LNCaP clone FGC (cell line): ENCODE measurements at places on chromosomes 2 and 18.

- DNase-seq, result no peak
Measured at GRCh38 chr2:121362774-121363173, 77.8 kb upstream of the TFCP2L1 start.

- no peak for DNase-seq
Measured at GRCh38 chr2:112343827-112344585, 68.6 kb downstream of the ZC3H6 start.

GRCh38 chr2:4635289-4635688 is 931.9 kb downstream of the DCDC2C start:
- DNase-seq, result peak; percentile 68

DNA sequence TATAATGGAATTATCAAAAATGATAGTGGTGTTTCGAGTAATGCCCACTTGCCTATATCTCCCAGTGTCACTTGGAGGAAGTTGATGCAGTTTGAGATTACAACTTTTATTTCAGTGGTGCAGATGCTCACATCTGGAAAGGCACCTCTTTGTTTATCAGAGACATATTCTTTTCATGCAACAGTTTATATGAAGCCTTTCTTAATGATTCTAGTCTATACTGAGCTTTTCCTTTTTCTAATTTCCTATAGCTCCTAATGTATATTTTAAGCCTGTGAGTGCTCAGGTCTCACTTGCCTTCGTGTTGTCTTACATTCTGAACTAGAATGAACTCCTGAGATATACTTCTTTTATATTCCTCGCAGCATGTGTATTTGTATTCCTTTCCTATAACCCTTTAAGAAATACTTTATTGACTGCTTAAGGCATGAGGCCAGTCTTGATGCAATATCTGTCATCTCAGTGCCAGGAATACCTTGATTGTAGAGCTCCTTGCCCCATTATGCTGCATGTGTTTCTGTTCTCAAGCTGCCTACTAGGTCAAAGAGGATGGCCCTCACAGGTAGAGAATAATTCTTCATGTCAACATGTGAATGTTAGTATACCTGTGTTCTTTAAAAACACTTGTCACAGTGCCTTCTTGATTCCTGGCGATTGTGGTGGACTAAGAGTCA is 52.6 kb downstream of the VRK2 start:
- DNase-seq, result no peak

DNA sequence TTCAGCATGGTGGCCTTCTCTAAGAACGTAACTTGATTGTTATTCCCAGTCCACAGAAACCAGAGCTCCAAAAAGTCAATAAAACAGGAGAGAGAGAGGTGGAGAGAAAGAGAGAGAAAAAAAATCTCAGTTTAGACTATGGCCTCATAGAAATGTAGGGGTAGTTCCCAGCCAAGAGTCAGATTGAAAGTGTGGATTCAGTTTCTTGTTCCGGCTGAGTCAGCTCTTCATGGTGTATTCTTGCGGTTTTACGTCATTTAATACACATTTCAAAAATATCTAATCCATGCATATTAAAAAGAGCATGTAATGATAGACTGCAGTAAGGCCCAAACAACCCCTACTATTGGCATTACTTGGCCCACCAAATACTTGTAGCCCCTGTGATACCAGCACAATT is 303.9 kb downstream of the ETAA1 start:
- no peak for DNase-seq

GRCh38 chr2:120863661-120864320 is 128.1 kb downstream of the GLI2 start:
- DNase-seq, result no peak

GRCh38 chr2:220148471-220149248 is 521.2 kb downstream of the SLC4A3 start:
- no peak for DNase-seq

DNA sequence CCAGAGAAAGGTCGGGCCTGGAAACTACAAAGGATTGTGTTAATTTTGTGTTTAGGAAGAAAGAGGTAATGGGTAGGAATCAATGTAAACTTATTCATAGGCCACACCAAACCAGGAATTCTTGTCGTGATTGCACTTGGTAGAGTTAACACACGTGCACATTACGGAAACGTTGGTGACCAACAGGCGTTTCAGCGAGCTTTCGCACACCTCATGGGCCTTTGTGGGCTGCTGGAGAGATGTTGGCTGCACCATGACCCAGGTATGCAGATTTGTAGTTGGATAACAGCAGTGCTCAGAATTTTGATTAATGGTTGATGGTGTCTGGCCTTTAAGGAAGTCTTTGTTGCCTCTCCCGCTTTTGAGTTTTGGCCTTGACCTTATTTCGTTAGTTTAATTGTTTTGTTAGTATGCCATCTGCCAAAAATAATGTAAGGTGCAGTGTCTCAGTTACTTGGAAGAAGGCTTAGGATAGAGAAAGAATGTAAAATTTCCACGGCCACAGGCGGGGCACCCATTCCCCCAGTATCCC is 1.9 kb downstream of the ZNF236 start:
- no peak for DNase-seq

- DNase-seq, result no peak
Measured at GRCh38 chr2:199977984-199978415, 22.6 kb downstream of the MAIP1 start.

DNA sequence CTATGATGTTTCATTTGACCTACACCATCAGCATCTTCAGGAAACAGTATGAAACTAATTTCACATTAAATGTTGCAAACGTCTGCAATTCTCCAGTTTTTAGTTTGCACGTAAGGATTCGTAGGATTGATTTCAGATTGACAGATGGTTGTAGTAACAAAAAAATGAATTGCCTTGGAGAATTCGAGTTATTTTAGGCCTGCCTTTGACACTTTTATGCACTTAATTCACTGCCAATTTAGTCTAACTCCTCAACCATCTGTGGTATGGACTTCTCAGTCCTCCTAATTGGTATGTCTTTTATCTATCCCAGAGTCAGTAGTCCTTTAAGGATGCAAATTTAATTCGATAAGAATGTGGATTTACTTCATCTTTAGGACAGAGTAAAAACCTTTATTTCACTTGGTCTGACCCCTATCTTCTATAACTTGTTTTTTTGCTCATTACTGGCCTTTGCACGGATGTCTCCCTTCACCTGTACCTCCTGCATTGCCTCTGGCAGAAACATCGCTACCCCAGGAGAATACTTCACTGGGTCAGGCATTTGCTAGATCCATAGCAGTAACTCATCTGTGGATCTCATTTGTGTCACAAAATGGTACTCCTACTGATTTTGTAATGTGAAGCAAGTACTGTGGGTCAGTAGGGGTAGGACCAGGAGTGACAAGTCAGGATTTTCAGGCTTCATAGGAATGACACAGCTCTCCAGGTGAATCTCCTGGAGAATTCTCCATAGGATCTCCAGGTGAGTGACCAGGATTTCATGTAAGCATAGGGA is 3.9 kb downstream of the RPL37A start:
- no peak for DNase-seq

DNA sequence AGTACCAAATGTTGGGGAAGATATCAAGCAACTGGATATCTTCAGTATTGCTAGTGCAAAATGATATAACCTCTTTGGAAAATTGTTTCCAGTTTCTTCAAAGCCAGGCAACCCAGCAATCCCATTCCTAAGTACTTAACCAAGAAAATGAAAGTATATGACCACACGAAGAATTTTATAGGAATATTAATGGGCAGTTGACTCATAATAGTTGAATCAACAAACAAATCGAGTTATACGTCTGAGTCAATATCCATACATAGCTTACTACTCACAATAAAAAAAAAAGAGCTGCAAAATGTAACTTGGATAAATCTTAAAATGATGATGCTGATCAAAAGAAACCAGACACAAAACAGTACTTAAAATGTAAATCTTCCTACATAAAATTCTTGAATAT is 810.4 kb downstream of the METTL4 start:
- peak; percentile 15 for DNase-seq

GRCh38 chr2:169114056-169114455 is 44.7 kb downstream of the DHRS9 start:
- no peak for DNase-seq

DNA sequence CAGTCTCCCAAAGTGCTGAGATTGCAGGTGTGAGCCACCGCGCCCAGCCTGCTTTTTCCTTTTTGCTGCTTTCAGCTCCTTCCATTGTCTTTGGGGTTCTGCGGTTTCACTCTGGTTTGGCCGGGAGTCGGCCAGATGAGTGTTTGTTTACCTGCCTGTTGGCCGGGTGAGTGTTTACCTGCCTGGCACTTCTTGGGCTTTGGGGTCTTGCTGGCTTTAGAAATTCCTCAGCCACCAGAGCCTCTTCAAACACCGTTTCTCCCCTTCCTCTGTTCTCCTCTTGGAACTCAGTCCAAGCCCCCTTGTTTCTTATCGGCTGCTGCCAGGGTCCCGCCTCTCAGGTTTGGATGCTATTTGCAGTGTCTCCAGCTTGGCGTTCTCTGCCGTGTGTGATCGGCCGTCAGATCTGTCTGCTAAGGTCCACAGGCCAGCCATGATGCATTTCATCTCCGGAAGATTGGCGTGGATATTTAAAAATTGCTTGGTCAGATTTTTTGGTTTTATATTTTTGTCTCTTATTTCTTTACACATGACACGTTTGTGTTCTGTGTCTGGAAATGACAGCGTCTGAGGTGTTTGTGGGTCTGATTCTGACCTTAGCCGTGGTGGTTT is 14.2 kb upstream of the GAL3ST2 start:
- no peak for DNase-seq

GRCh38 chr2:39568561-39569006 is 97.1 kb upstream of the TMEM178A start:
- no peak for DNase-seq

GRCh38 chr2:201768918-201769317 is 11.8 kb downstream of the ALS2 start:
- no peak for DNase-seq

- no peak for DNase-seq
Measured at GRCh38 chr2:199085261-199085660, 372.5 kb downstream of the SATB2 start.
